Right renal pelvis (tissue), 4 donors: ENCODE measurements at places on chromosomes 11 and 22.

DNA sequence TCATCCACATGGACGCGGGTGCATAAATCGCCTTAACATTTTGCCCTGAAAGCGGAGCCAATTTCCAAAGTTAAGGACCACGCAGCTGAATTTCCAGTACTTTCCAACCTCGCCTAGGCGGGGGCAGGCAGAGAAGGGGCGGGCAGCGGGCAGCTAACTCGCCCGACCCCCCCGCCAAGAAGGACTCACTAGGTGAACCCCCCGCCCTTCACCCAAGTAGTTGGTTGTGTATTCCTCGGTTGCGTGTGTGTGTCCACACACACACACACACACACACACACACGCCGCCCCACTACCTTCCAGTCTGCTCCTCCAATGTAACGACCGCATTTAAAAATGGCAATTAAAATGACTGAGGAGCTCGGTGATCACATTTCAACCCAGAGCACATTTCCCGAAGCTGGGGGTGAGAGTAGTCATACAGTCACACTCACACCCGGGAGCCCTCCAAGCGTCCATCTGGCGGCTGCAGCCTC, 1.4 kb downstream of the TENM4 start:
- DNase-seq = peak; percentile 28

- no peak for DNase-seq
These were observed 4.2 kb downstream of the CCDC116 start for GRCh38 chr22:21636629-21637218.

DNA sequence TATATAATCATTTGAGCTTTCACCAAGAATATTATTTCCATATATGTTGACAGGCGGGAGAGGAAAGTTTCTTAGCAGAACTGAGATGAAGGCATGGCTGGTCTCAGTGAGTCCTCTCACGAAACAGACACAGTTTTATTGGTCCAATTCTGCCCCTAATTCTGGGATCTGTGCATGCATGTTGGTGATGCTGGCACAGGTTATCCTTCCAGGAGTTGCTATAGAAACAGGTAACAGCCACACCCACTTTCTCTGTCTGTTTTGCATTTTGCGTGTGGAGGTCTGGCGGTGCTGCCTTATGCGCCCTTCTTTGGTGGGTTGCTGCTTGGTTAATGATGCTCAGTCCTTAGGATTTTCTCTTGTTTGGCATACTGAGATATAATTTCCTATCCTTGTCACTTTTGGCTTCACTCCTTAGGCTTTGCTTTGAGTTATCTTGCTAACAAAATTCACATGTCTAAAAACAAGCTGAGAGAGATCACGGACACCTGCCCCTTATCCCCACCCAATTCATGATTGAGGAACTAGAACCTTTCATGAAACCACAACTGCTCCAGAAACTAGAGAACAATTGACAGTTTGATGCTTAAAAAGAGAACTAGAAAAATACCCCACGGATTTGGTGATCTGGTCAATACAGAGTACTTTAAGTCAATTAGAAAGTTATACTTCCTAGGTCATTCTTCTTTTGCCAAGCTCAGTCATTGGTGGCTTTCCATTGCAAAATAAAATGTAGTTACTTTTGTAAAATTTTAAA, 189.3 kb downstream of the FAT3 start:
- no peak for DNase-seq

GRCh38 chr11:32259641-32260081, 168.8 kb downstream of the RCN1 start:
- peak; percentile 65 for DNase-seq

GRCh38 chr11:88384669-88385005, 47.1 kb upstream of the CTSC start:
- no peak for DNase-seq
